Liver (tissue), 10 donors: ENCODE measurements at places on chromosomes 7 and 10. TPM values are rescaled to one million over a fixed set of nuclear protein-coding genes. Genes with fewer than 3 reads are reported as not detected.

FAM131B gene
- polyA plus RNA-seq: not detected

LIPF gene
- polyA plus RNA-seq: not detected

C7orf33 gene
- not detected for polyA plus RNA-seq

PRKCQ gene
- polyA plus RNA-seq: 0.13 TPM

MSS51 gene
- 0.08 TPM for polyA plus RNA-seq

GPR85 gene
- polyA plus RNA-seq: 0.13 TPM
